ENCODE measurements at places on chromosomes 16 and 17.

GRCh38 chr17:46822388-46822921 is 4.0 kb upstream of the WNT3 start:
- peak; percentile 17 for DNase-seq

DNA sequence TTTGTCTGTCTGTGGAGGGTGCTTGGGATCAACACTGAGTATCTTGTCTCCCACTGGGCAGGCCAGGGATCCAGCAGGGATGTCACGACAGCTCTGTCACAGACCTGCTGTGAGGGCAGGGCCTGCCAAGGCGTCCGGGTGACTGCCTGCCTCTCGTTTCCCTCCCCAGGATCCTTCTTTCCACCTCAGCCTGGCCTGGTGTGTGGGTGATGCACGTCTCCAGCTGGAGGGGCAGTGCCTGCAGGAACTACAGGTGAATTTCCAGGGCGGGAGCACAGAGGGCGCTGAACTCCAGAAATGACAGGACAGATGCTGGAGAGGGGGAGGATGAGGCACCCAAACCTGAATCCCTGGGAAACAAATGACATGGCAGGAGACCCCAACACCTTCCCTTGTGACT is 6.8 kb upstream of the MMP15 start:
- DNase-seq: no peak

DNA sequence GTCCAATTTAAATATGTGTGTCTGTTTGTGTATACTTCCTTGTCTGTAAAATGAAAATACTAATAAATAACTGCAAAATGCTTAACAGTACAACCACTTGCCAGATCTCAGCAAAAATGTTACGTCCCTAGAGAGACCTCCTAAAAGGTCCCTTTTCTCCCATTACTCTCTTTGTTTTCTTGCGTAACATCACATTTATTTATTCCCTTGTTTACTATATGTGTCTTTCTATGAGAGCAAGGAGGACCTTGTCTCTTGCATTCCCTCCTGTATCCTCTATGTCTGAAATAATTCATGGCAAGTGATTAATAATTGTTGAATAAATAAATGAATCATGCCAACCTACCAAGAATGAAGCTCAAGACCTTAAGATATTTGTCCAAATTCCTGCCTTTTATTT is 1.9 kb downstream of the ACSM3 start:
- DNase-seq: no peak

GRCh38 chr16:13453325-13453724 is 466.6 kb upstream of the ERCC4 start:
- no peak for DNase-seq

DNA sequence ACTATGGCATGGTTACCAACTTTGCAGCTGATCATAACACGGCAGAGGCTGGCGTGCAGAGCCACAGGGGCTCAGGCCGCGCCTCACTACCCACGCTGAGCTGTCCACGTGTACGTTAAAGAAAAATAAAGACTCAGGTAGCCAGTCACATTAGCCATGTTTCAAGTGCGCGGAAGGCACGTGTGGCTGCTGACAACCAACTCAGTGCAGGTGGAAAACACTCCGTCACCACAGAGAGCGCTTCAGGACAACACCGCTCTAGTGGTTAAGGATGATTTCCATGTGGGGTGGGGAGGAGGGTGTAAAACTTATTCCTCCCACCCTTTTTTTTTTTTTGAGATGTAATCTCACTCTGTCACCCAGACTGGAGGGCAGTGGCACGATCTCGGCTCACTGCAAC is 33.8 kb downstream of the ZCCHC14 start:
- no peak for DNase-seq

- peak; percentile 14 for DNase-seq
Measured at GRCh38 chr17:69326377-69327059, 415 bp downstream of the ABCA5 start.

DNA sequence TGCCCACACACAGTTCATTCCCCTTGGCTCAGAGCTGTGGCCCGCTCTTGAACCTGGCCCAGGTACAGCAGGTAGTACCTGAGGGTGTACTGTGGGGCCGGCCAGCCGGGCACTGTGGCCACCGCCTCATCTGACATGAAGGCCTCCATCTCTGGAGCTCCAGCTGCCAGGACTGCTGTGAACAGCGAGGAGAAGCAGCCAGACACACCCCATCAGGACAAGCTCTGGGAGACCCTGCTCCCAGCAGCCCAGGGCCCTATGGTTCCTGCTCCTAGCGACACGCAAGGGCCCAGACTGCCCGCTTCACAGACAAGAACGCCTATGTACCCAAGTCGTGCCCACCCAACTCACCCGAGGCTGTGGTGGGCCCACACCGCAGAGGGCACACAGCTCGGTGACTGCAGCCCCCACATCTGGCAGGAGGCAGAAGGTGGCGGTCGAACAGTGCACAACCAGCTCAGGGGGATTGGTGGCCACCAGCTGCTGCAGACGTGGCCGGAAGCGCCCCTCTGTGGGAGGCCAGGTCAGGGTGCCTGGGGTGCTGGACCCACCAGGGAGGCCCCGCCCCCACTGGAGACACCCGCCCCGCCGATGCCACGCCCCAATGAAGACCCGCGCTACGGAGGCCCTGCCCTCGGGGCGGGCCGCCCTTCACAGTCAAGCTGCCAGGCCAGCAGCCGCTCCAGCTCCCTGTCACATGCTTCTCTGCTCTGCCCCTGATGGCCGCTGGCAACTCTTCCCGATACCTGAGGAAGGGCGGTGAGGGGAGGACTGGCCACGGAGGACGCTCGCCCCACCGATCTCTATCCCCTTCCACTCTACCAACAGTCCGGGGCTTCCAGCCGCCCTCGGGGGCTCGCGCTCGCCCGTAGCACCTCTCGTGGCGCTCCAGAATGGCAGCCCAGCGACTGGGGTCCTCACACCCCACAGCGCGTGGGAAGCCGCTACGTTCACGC is 1.1 kb upstream of the STUB1 start:
- peak; percentile 84 for DNase-seq

DNA sequence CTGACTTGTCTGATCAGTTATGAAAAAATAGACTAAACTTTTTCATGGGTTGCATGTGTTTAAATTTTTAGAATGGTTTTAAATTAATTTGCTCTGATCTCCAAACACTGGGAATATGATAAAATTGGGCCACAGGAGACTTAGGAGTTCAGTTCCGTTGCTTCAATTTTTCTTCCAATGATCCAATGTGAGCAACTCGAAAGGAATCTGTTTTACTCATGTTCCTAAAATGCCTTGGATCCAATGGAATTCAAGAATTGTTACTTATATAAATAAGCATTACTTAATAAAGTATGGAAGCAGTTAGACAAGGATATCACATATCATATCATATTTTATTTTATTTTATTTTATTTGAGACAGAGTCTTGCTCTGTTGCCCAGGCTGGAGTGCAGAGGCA is 56.0 kb upstream of the NACA2 start:
- DNase-seq: no peak

GRCh38 chr17:8430966-8431365 is 4.7 kb upstream of the NDEL1 start:
- DNase-seq: no peak

DNA sequence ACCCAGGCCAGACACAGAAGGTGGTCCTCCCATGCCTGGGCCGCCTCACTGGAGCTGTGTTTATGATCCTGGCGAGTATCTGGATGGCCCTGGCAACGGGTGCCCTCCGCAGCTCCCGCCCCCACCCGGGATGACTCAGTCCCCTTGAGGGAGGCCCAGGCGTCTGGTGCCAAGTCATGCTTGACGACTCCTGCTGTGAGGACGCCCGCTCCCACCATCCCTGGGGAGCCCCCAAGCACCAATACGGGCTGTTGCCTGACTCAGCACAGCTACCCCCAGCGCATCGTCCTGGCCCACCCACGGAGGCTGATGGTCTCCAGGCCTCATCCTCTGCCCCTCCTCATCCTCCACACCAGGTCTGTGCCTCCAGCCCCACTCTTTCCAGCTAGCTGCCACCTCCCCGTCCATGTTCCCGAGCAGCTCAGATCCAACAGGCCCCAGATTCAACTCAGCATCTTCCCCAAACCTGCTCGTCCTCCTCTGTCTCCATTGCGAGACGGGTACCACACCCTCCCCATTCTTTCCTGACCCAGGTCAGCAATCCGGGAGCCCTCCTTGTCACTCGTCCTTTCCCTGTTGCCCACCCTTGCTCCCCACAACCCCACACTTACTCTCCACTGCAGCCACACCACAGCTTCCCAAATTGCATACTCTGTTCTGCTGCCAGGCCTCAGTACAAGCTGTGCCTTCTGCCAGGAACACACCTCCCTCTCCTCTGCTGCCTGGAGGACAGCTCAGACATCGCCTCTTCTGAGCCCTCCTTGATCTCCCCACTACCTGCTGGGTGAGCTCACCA is 2.6 kb downstream of the CAMKK1 start:
- peak; percentile 32 for DNase-seq

DNA sequence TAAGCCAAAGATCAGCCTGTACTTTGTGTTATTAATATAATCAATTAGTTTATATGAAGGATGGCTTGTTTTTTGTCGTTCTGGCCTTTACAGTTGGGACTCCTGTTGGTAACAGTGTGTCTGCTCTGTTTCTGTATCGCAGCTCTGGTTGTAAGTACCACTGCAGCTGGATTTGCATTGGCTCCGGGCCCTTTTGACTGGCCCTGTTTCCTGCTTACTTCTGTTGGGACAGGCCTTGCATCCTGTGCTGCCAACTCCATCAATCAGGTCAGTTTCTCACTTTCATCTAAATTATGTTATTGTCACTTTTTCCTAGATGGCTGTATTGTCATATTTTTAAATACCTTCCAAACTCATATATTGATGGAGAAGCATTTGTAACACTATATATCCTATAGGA is 32.7 kb downstream of the COX10 start:
- DNase-seq: no peak

DNA sequence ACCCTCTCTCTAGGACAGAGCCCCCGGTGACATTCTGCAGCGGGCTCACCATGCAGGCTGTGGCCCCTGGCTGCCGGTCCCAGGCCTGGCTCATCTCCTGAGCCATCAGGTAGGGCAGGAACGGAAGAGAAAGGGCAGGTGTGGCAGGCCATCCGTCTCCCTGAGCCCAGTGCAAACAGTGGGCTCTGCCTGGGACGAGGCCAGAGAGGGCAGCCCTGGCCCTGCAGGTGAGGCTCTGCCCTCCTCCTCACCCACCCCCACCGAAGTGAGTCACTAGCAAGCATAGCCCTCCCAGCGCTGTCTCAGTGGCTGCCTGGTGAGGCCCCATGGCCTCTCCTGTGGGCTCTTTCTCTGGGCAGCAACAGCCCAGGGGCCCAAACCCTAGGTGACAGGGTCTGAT is 14.5 kb downstream of the OTOP3 start:
- DNase-seq: no peak

Measured in hematopoietic multipotent progenitor cell treated with erythropoietin and hydrocortisone succinate and interleukin-3 and kit ligand, for 8 days (in vitro differentiated cells).